ENCODE measurements at places on chromosomes 1 and 21.
A peak's percentile ranks its signal among the peaks of the same experiment; 100 is the strongest.

- no peak for DNase-seq
These were observed 2.5 kb upstream of the TTLL10 start for GRCh38 chr1:1171161-1171545.

DNA sequence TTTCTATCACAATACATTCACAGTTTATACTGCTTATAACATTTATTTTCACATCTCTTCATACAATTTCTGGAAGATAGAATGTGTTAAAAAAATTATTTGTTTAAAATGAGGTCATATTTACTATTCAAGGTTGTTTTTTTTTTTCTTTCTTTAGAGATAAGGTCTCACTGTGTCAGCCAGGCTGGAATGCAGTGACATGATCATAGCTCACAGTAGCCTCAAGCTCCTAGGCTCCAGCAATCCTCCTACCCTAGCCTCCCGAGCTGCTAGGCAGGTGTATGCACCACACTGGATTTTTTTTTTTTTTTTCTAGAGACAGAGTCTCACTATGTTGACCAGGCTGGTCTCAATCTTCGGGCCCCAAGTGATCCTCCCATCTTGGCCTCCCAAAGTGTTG lies 19.0 kb upstream of the RNF11 start:
- no peak for DNase-seq

DNA sequence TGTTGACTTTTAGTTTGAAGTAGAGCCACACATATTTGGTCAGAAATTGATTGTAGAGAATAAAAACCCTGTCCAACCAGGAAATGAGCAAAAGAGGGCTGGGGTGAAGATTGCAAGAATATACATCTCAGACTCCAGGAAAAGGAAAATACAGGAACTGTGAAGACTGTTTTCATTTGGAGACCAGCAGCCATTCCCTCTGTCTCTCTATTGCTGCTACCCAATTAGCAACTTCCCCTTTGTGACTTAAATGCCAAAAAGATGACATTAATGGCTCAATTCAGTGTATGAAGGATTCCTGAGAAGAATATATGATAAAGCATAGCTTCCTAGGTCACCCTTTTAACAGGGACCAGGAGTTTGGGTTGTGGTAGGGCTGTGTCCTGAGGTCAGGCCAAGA lies 31.6 kb upstream of the CEP350 start:
- peak; percentile 7 for DNase-seq

GRCh38 chr1:34858901-34859445 lies 576 bp downstream of the SMIM12 start:
- peak; percentile 15 for DNase-seq

DNA sequence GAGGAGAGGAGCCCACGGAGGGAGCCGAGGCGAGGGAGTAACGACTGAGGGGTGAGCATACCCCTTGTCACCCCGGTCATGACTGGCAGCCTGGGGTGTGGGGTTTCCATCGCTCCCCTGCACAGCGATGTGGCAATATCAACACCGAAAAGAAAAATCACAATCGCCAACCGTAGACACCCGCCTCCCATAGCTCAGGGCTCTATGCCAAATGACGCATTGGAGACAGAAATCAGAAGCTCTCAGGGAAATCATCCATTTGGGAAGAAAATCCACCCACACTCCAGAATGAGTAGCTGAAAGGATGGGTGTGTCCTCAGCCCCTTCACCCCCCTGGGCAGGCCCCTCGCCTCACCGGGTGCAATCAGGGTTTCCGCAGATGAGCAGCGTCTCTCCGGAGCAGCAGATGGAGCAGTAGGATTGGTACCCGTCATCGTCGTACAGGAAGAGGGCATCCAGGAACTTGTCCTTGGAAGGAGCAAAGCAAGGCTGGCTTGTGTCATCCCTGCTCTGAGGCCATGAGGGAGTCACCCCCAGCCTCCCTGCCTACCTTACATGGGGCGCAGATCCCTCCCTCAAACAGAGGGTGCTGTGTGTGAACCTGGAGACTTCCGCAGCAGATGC lies 2.5 kb downstream of the DNMT3L start:
- no peak for DNase-seq

DNA sequence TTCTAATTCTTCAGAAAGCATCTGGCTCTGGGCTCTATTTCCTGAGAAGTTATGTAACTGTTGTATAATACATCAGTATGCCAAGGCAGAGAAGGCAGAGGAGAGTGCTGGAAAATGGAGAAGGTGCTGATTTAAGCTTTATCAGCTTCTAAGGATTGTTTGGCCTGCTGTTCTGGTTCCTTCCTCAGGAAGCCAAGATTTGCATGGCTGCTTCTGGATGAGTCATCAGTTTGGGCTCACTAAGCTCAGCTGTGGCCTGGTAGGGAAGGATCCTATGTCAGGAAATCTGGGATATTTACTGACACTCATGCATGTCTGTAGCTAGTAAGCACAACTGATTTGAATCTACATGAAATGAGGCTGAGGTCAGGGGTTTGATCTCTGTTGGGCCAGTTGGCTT lies 73.2 kb upstream of the ADGRL4 start:
- DNase-seq, result peak; percentile 2

- DNase-seq, result no peak
These were observed 2.1 kb downstream of the MYOM3 start for GRCh38 chr1:24109686-24110475.

DNA sequence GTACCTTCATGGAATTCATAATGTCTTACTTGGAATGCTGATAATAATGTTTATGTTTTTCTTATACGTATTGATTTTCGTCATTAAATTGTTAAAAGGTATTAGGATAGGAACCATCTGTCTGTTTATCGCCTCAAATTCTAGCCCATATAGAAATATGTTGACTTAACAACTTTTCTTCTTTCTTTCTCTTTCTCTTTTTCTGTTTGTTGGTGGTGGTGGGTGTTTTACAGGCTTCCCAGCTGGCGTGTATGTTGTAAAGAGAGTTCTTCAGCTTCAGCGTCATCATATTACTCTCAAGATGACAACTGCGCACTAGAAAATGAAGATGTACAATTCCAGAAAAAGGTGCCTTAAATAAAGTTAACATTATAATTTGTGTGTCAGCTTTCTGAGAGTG lies 18.3 kb downstream of the SUCO start:
- DNase-seq, result no peak

- DNase-seq, result no peak
These were observed 232.7 kb downstream of the NFIA start for GRCh38 chr1:61315011-61315410.

GRCh38 chr1:19356266-19356665 lies 44.1 kb downstream of the SLC66A1 start:
- no peak for DNase-seq

- DNase-seq, result no peak
These were observed 1.9 kb downstream of the EIF4G3 start for GRCh38 chr1:21174654-21175323.

DNA sequence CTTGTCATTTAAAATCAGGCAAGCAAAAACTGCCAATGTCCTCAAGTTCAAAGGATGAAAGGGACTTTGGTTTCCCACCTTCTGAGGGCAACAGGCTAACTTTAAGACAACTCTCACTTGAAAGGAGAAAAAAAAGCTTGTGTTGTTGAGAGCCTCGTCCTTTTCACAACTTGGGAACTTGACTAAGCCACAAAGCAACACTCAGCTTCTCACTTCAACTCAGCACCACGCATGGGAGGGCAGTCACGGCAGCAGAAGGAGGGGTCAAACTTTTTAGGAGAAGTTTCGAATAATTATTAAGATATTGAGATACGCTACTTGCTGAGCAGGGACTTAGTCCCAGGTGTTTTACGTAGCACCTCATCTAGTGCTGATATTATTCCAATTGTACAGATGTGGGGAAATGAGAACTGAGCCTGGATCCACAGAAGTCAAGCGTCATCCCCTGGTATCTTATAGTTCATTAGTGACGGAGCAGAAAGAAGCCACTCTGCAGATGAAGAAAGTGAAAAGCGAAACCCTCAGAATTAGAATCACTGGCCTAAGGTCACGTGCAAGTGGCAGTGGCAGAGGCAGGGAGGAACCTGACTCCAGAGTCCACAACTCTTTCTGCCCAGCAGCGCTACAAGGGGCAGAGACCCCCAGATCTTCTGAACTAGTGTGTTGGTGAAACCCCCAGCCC lies 83.6 kb downstream of the JAK1 start:
- no peak for DNase-seq

GRCh38 chr1:212070720-212071302 lies 35.3 kb downstream of the DTL start:
- DNase-seq, result peak; percentile 51

Data from inflammatory macrophage treated with lipopolysaccharide for 4 hours (primary cell).